Stimulated activated CD4-positive, alpha-beta T cell treated with anti-CD3 and anti-CD28 coated beads, Interleukin-2, amount 100 ng/mL, for 48 hours (primary cell): ENCODE measurements at places on chromosomes 2 and 18.

DNA sequence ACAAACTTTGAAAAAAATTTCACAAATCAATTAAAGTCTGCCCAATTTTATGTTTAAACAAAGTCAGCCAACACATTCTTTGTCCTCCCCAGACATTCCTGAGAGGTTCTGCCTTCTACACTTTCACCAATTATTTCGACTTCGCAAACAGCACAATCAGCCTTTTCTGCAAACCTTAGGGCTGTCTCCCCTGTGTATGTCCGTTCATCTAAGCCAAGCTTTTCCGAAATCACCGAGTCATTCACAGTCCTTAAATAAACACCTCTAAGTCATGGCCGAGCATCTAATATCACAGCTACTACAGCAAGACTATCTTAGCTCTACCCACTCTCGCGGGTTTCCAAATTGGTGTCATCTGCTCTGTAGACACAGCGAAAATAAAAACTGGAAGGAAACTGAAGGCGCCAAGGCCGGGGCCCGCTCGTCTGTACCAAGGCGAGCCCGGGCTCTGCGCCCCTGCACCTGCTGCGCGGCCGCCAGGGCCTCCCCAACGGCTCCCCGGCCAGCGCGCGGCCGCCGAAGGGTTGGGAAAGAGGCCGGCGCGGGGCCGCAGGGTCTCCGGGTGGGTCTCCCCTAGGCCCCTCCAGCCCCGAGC is 730 bp downstream of the ODC1 start:
- no peak for DNase-seq

DNA sequence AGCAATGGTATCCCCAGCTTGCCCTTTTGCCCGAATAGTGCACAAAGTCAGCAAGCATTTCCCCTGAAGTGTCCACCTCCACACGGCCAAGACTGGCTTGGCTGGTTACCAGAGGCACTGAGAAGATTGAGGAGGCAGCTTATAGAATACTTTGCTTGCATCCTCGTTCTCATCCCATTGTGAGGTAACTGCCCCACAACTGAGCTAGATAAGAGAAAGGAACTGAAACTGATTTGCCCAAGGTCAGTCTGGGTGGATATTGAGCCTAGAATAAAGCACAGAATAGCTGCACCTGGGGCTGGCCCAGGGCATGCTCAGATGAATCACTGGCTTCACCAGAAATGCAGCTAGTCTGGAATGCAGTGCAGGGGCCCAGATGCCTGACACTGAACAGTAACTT is 32.7 kb upstream of the MAP4K3 start:
- DNase-seq, result no peak

DNA sequence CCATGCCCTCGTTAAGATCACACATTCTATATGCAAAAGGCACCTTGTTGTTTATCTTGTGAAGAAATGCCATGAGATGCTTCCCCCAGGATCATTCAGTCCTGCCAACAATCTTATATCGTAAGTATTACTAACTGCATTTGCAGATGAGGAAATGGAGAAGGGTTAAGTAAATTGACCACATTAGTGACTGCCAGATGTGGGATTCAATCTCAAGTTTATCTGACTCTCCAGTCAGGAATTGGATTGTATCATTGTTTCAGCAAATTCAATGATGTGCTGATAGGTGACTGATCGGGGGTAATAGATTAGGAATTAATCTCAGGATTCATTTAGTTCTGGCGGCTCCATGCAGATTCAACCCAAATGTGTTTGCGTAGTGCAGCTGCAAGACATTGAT is 106.2 kb downstream of the CNTNAP5 start:
- no peak for DNase-seq

DNA sequence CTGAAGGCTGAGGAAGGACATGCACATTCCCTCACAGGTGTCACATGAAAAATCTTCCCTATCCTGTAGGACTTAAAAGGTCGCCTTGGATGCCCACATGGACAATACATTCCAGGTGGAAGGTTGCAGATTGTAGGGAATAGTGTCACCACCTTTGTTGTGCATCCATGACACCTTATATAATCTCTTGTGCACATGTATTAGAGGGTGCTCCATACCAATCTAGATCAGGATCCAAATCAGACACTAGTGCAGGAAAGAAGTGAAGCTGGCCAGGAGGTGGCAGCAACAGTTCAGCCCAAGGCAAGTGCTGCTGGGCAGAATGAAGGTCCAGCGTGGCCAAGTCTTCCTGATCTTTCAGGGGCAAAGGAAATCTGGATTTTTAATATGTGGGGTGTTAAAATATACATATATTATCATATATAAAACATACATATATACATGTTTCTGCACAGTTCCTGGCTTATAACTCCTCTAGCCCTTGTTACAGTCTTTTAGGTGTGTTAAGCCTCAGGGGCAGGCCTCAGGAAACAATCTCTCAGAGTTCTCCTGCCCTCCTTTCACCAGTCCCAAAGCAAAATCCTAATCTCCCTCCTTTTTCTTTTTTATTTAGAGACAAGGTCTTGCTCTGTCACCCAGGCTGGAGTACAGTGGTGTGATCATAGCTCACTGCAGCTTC is 16.6 kb downstream of the NIF3L1 start:
- DNase-seq, result peak; percentile 43

DNA sequence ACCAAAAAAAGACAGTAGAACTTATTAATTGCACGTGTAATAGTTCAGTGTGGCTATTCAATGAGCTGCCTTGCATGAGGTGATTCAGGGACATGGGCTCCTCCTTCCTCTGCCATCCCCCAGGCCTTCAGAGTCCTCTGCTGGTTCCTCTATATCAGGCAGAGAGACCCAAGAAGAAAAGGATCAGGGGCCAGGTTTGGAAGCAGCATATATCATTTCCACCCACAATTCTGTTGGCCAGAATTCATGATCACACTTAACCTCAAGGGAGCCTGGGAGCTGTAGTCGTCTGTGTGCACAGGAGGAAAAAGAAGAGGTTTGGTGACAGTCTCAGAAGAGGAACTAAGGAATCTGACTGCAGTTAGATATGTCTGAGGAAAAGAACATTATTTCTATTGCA is 114.0 kb upstream of the GLS start:
- DNase-seq, result no peak

DNA sequence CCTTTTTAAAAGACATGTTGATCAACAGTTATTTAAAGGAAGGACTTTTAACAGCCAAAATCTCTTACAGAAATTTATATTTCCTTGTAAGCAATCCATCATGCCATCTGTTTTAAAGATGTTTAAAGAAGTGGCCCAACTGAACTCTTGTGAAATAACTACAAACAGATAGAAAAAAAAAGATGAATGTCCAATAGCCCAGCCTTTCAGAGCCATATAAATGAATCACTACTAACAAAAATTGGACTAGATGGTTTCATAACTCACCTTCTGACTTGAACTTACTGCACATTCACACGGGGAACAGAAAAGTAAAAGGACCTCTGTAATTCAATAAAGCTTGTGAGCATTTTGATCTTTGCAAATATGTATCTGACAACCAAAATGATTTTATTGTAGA is 319.0 kb upstream of the CHAC2 start:
- DNase-seq, result no peak

- DNase-seq, result no peak
Observed at GRCh38 chr18:1652018-1652417, 747.3 kb downstream of the ADCYAP1 start.

DNA sequence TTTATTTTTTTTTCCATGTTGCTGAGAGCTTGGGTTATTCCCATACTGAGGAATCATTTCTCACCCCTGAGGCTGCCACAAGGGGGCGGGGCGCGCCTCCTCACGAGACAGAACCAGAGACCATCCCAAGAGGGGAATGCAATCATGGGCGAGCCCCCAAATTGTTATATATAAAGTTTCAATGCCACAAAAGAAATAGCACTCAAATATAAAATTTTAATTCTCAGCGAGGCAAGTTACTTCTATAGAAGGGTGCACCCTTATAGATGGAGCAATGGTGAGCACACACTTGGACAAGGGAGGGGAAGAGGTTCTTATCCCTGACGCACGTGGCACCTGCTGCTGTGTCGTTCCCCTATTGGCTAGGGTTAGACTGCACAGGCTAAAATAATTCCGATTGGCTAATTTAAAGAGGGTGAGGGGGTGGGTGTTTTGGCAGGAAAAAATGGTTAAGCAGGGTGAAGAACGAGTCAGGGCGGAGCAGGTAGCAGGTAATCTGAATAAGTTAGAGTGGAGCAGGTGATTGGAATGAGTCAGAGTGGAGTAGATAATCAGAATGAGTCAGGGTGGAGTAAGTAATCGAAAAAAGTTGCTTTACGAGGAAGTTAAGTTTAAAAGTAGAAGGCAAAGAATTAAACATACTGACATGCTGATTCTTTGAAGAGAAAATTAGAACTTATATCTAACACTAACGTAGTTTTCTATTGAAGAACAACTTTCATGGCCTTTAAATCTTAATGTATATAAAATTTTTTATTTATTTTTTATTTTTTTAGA is 177.5 kb downstream of the MTCL1 start:
- DNase-seq, result no peak

GRCh38 chr2:46147626-46148368 is 149.4 kb upstream of the EPAS1 start:
- no peak for DNase-seq
